Dorsolateral prefrontal cortex (tissue), 122 donors: ENCODE measurements at places on chromosomes 5 and 9.
A peak's percentile ranks its signal among the peaks of the same experiment; 100 is the strongest.

DNA sequence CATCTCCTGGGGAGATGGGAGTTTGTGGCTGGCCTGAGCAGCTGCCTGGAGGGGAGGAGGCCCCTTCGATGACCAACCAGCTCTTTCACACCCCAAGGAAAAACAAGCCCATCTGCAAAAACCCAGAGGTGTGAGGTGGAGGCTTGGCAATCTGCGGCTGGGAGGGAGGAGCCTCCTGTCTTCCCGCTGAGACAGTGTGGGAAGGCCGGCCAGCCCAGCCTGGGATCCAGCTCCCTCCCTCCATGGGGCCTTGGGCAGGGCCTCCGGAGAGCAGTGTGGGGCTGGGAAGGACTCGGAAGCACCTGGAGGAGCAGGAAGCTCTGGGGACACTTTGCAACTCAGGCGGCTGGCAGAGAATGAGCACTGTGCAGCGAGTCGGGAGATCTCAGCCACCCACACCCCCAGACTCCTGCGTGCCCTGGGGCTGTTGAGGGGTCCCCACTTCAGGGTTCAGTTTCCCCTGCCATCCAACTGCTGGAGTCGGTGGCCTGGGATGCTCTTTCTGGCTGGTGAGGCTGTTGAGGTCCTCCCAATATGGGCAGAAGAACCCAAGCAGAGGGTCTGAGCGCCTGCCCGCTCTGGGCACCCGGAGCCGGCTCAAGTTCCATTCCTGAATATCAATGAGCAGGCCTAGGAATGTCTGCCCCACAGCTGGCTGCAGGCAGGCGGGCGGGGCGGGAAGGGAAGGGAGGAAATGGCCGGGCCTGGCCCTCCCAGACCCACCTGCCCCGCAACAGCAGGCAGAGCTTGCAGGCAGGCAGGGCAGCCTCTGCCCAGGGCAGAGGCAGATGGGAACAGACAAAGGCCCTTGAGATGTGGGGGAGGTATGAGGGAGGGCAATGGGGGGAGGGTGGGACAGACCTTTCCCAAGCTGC lies 101.1 kb downstream of the FGF18 start:
- no peak for DNase-seq

- no peak for DNase-seq
These were observed 161.3 kb upstream of the DAPK1 start for GRCh38 chr9:87336407-87336806.

- DNase-seq: no peak
These were observed 574.7 kb downstream of the TLE4 start for GRCh38 chr9:80146466-80146865.

- DNase-seq: no peak
These were observed 485 bp downstream of the FAM53C start for GRCh38 chr5:138338411-138339090.

DNA sequence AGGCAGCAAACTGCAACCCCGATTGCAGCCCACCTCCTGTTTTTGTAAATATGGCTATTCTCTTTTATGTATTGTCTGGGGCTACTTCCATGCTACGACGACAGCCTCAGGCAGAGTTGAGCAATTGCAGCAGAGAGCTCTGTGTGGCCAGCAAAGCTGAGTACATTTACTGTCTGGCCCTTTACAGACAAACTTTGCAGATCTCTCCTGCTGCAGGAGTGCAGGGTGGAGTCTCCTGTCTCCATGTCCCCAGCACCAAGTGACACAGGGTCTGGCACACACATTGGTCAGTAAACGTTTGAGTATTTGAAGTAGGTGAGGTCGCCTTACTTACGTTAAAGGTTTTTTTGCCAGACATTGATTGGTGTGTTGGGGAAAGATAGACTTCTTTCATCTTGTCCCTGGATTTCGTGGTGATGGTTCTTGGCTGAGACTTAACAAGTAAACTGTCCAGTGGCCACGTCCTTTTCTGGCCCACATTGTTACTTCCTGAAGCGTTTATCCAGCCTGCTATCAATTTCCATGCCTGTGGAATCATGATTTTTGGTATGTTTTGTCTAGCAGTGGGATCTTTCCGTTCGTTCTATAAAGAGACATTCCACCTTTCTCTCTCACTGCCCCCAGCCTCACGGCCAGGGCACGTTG lies 27.2 kb downstream of the PRRC2B start:
- DNase-seq: no peak

- DNase-seq: no peak
These were observed 639.3 kb downstream of the MTRR start for GRCh38 chr5:8508231-8508630.

- no peak for DNase-seq
These were observed 196.1 kb downstream of the ANXA1 start for GRCh38 chr9:73347720-73348119.

- no peak for DNase-seq
These were observed 76.2 kb upstream of the CHD1 start for GRCh38 chr5:99004960-99005359.

DNA sequence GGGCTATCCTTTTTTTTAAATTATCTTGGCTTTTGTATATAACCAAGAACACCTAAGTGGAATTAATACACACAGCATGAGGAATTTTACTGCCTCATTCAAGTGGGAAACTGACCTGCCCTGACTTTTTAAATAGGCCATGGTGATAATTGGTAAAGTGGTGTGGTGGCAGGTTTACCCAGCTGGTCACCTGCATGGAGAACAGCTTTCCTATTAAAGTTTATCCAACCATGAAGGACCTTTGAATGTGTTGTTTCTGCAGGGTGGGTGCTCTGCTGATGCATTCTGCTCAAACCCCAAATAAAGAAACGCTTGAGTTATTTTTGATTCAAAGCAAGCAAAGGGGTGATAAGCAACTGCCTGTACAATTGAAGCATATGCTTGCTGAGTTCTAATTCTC lies 261.0 kb upstream of the GRIN3A start:
- DNase-seq: no peak

- no peak for DNase-seq
These were observed 36.7 kb upstream of the ASS1 start for GRCh38 chr9:130407916-130408663.

GRCh38 chr5:82312373-82312856 lies 34.3 kb upstream of the RPS23 start:
- peak; percentile 49 for DNase-seq

GRCh38 chr5:133779828-133780475 lies 167.6 kb upstream of the FSTL4 start:
- no peak for DNase-seq

DNA sequence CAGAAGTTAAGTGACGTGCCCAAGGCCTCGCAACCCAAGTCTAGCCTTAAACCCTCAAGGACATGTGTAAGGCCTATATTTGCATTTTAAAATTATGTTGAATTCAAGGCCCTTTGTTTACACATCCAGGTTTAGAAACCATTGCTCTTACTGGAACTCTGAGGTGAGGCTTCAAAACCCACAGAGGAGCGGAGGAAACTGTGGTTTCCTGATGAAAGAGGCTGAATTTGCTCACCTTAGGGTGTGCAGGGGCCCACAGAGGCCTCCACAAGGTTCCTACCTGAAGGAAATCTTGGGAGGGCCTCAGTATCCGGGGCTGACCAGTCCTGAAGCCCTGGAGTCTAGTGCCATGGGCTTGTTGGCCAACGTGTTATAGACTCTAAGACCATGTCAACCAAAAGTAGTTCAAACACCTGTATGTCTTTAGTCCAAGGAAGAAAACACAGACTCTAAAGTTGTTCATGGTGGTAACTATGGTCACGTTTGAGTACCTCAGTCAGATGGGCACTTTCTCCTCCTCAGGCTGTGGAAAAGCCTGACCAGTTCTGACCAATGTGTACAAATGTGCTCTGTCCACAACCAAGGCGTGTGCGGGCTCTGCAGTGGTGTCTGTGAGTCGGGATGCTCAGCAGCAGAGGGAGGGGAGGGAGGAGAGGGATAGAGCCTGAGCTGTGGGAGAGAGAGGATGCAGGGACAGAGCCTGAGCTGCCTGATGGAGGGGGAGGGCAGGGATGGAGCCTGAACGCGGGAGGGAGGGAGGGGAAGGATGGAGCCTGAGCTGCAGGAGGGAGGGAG lies 124.6 kb upstream of the ERCC6L2 start:
- no peak for DNase-seq

DNA sequence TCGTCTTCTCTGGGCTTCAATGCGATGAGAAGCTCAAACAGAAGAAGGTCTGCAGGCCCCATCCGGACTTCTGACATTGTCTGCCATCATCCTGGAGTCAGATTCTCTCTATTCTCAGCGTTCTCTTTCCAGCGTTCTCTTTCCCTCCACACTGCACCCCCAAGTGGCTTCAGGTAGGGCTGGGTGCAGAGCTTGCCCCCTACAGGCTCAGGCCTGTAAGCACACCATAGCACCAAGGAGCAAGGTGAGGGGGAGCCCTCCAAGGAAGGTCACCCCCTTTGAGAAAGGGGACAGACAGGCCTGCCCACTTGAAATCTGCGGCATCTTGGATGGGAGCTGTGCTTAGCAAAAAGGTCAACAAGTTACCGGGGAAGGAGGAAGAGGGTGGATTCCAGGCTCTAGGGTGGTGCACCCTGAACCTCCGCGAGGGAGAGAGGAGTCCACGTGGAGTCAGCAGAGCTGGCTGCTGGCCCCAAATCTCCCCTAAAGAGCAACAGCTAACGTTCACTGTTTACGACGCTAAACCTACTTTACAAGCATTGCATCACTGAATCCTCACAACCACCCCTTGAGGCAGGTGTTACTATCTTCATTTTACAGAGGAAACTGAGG lies 27.5 kb downstream of the GPX3 start:
- DNase-seq: no peak

GRCh38 chr5:53614376-53614885 lies 54.0 kb downstream of the NDUFS4 start:
- DNase-seq: no peak

- DNase-seq: no peak
These were observed 57.6 kb downstream of the TMEM174 start for GRCh38 chr5:73230264-73231245.

DNA sequence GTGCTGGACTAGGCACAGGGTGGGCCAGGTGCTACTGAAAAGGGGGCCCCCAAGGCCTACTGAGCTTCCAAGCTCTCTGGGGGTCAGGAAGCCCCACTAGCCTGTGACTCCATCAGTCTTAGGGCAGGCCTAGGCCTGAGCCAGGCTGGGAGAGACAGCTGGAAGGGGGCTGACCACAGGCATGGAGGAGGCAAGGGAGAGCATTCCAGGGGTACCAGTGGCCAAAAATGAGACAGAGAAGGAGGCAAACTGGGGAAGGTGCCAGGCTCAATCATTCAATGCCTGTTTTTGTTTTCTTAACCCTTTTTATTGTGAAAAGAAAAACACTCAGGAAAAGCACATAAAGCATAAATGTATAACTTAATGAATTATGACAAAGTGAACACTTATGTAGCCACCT lies 26.2 kb upstream of the TCF7 start:
- no peak for DNase-seq

DNA sequence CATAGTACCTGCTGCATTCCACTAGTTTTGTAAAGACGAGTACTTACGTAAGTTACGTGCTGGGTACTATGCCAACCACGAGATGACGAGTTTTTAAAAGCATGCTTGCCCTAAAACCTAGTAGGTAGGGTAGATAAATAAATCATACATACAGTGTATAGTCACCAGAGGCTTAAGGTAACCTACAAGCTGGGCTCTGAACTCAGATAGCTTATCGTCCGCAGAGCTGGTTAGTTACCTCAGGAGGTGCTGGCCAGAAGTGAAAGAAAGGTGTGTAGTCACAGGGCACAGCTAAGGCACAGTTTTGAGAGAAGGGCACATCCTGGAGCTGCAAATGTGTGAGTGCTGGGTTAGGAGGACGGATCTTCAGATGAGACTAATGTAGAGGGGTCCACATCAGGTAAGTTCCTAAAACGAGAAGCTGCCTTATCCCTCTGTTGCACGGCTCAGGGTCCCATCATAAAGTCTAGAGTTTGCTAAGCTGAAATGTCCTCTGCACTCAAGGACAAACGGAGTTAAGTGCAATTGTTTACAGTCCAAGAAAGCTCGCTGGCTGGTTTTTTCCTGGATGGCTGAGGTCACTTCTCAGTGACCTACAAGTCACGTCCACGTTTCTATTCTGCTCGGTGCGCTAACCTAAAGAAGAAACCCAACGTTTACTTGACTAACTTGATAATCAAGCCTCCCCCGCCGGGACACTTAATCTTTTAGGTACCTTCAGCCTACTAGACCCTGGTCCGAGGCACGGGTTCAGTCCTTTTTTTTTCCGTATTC lies 1.1 kb upstream of the SNX24 start:
- no peak for DNase-seq

- DNase-seq: no peak
These were observed 7.9 kb downstream of the SNCAIP start for GRCh38 chr5:122319897-122320296.

DNA sequence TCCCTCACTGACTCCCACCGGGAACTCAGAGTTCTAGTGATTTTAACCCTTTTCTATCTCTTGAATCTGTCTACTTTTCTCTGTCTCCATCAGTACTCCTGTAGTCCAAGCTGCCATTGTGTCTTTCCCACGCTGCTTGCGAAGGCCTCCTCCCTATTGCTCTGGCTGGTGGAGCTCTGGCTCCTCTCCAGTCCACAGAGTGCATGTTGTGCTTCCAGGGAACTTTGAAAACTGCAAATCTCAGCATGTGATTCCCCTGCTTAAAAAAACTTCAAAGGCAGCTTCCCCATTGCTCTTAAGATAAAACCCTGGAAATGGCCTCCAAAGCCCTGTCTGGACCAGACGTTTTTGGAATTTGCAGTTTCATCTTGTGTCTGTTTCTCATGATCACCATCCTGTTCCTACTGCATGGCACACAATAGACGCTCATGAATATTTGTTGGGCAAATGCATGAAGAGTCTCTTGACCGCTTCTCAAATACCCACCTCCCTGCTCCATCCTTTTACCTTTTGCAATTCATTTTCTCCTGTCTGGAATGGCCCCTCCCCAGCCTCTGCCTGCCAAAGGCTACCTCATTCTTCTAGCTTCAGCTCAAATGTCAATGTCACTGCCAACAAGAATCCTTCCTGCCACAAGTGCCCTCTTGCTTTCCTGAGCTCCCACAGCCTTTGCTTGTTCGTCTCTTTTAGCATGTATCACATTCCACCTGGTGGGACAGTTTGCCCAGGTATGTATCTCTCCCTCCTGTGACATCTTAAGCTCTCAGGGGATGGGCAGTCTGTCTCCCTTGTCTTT lies 293.2 kb downstream of the ARHGAP26 start:
- DNase-seq: peak; percentile 61

- no peak for DNase-seq
These were observed 71.9 kb upstream of the LRRTM2 start for GRCh38 chr5:138946831-138947560.

DNA sequence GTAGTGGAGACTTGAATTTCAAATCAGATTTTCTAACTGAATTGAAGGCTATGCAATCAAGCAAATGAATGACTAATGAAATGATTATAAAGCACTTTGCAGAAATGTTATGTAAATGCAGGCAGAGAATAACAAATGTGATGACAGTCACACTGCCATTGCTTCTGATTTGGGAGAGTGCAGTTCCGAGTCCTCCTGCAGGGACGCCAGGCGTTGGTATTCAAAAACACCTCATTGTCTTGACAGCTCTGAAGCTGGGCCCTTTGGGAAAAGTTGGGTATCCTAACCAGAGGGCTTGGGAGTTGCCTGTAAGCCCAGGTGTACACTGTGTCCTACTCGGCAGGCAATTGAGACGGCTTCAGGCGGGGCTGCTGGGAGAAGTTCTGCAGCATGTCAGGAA lies 57.9 kb downstream of the C5orf15 start:
- DNase-seq: no peak

GRCh38 chr5:114565871-114566270 lies 204.0 kb downstream of the KCNN2 start:
- no peak for DNase-seq
